ENCODE measurements at places on chromosomes 4 and X.

GRCh38 chr4:56127716-56128115, 179.0 kb downstream of the CEP135 start:
- no peak for DNase-seq

DNA sequence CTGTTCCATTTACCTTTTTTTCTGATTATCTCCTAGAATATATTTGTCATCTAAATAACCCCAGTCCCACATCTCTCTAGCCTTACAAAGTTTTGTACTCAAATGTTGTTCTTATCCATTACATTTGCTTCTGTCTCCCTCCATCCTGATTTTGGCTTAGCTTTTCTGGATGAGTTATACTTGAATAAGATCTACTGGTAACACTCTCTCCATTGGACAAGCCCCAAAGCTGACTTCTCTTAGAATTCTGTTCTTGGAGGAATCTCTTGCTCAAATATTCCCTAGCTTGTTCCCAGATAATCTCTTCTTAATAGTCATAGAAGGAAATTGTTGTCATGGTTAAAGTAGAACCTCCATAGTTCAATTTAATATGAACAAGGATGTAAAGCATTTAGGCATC, 115.5 kb upstream of the HS3ST1 start:
- no peak for DNase-seq

DNA sequence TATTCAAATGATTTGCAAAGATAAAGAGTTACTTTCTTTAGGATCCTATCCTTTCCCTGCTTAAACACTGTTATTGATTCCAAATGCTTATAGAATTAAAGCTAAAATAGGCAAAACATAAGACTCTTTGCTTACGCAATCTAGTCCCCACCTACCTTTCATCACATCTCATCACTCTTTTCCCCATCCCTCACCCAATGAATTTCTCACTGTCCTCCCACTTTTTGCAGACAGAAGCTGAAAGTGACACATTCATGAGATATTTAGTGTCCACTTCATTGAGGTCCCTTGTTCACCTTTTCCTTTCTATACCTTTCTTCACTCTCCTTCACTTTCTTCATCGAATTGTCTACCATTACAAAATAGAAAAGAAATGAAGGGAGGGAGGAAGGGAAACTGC, 424 bp downstream of the SATL1 start:
- DNase-seq, result no peak

- no peak for DNase-seq
Measured at GRCh38 chrX:19897091-19897490, 9.7 kb upstream of the SH3KBP1 start.

- no peak for DNase-seq
Measured at GRCh38 chr4:181970366-181970765, 272.8 kb upstream of the TENM3 start.
